ENCODE measurements at places on chromosomes 13 and 19.

GRCh38 chr13:42808341-42808940, 27.1 kb downstream of the FAM216B start:
- peak; percentile 58 for DNase-seq

- no peak for DNase-seq
Observed at GRCh38 chr13:67650471-67650870, 420.3 kb upstream of the PCDH9 start.

DNA sequence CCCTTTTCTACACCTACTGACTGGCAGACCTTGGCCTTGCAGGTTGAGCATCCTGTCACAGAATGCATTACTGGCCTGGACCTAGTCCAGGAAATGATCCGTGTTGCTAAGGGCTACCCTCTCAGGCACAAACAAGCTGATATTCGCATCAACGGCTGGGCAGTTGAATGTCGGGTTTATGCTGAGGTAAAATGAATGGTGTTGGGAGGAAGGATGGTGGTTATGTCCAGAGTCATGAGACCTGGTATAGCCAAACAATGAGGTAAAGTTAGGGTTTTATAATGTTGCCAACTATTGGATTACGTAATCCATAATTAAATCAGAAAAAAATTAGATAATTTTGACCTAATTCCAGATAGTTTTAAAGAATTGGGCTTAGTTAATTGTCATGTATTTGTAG, 212.5 kb downstream of the PCCA start:
- DNase-seq, result no peak

DNA sequence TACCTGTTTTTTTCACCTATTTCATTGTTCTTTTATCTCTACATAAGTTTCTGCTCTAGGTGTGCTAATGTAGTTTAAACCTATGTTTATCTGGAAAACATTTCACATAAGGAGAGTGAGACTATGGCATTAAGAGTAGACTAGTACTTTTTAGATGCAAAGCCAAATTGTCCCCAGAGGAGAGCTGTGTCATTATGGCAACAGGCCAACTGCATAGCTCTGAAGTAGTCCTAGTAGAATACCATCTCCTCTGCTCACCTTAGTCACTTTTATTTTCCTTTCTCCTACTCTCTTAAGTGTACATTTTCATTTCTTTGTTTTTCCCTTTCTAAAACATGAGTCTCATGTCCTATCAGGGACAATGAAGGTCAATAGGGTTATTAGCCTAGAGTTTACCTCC, 123.1 kb downstream of the ITGBL1 start:
- DNase-seq, result peak; percentile 37

DNA sequence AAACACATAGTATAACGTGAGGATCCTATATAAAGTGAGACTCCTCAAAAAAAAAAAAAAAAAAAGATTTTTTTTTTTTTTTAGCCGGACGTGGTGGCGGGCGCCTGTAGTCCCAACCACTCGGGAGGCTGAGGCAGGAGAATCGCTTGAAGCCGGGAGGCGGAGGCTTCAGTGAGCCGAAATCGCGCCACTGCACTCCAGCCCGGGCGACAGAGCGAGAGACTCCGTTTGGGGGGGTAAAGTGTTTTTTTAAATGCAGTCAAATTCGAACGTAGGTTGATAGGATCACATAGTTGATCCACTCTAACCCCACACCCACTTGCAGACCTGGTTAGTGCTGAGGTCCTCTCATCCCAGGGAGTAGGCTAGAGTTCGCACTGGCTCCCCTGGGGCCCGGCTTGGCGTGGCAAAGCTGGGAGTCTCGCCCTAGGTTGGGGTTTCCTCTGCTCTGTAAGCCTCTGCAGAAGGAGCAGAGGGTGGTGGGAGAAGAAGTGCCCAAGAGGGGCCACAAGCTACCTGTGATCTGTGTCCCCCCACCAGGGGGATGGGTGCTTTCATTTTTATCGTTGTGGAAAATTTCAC, 6.5 kb downstream of the RNF225 start:
- DNase-seq, result no peak
